ENCODE measurements at places on chromosomes 4 and X.

GRCh38 chrX:1493877-1494510, 41.3 kb upstream of the ASMTL start:
- no peak for DNase-seq

GRCh38 chrX:53005327-53005726, 43.3 kb upstream of the GPR173 start:
- DNase-seq = no peak

GRCh38 chr4:186502231-186502630, 53.1 kb downstream of the MTNR1A start:
- no peak for DNase-seq

- no peak for DNase-seq
Observed at GRCh38 chr4:111919639-111920038, 225.6 kb upstream of the FAM241A start.

- no peak for DNase-seq
Observed at GRCh38 chrX:30302956-30303355, 6.2 kb downstream of the NR0B1 start.

DNA sequence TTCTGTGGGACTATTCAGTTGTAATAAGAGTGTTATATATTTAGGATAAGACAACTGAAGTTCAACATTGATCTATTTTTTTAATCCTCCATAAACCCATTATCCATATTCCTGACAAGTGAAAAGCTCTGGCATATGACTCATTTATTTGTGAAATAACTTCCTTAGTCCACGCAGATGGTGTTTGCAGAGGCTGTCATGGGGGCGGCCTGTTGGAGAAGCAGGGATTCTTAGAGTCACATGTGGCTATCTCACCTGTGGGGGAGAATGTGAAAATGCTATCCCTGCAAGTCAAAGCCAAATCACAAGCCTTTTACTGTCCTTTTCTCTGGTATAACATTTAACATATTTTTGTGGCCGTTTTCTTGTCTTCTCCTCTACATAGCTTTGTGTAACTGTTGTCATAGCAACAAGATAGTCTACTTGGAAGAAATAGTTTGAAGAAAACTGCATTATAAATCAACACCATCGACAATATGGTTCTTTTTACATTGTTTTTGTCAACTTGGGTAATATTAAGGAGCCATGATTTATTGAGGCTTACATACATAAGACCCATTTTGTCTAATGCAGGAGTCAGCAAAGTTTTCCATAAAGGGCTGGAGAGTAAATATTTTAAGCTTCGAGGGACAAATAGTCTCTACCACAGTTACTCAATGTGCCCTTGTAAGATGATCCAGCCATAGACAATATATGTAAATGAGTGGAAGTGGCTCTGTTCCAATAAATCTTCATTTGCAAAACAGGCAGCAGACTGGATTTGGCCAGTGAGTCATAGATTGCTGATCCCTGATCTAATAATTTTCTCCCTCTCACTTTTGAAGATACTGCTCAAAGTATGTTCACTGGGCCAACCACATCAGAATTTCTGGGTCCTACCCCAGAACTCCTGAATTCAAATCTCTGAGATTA, 395.0 kb downstream of the DTHD1 start:
- no peak for DNase-seq

- no peak for DNase-seq
Observed at GRCh38 chrX:131445955-131446354, 97.9 kb upstream of the OR13H1 start.

DNA sequence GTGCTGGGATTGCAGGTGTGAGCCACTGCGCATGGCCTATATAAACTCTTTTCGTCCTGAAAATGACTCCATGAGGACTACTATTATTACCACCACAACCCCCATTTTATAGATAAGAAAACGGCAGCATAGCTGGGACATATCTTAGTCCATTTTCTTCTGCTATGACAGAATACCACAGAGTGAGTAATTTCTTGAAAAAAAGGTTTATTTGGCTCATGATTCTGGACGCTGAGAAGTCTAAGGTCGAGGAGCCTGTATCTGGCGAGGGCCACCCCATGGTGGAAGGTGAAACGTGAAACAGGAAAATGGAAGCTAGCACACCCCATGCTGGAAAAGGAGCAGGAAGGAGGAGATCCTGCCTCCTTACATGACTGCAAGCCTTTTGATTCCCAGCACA, 68.9 kb downstream of the SMIM20 start:
- no peak for DNase-seq

- peak; percentile 37 for DNase-seq
Observed at GRCh38 chrX:103845165-103845653, 13.2 kb upstream of the RAB9B start.

DNA sequence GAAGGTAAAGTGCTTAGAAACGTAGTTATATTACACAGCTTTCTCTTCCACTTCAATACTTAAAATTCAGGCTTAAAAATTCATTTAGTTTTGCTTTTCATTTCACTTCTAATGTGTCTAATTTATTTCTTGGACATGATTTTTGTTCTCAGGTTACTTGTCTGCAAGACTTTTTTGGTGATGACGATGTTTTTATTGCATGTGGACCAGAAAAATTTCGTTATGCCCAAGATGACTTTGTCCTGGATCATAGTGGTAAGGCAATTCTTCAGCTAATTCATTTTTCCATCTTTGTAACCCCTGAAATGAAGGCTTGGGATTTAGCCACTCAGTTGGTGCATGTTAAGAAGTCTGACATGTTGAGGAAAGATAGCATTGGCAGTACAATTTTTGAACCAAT, 114.7 kb downstream of the DCLK2 start:
- DNase-seq = no peak

DNA sequence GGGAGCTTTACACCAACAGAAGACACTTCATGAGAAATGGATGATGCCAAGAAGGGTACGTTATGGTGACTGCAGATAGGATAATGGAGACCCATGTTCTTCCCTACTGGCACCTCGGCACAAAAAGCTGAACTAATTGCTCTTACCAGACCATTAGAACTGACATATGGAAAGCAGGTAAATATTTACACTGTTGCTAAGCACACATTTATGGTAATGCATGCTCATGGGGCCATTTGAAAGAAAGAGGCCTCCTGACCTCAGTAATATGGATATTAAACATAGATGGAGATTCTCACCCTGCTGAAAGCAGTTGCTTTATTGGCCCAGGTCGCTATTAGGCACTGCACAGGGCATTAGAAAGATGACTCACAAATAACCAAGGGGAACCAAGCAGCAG, 1759.6 kb downstream of the C4orf33 start:
- DNase-seq = no peak

DNA sequence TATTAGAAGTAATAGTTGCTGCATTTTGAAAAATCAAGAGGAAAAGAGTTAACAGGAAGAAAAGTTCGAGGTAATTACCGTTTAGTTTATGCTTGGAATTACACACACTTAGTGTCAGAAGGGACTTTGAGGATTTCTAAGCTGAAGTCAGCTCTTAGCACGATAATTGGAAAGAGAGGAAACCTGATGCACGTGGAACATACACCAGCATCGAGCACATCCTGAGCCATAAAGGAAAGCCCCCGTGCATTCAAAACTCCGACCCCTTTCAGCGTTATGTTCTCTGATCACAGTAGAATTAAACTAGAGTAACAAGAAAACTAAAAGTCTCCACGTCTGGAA, 400 bp upstream of the PAQR3 start:
- DNase-seq = no peak

DNA sequence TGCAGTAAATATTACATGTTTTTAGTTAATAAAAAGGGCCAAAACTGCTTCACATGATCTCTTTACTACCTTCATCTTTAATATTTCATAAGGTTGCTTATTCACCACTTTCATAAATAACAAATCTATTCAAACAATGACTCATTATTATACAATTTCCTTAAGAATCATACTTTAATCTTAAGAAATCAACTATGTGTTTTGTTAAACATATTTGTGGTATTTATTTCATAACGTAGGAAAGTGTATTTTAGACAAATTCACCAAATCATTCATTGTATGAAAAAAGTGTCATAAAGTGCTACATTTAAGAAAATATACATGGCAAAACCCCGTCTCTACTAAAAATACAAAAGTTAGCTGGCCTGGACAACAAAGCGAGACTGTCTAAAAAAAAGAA, 150.5 kb upstream of the RXFP1 start:
- no peak for DNase-seq

GRCh38 chr4:113646442-113646822, 115.1 kb downstream of the CAMK2D start:
- DNase-seq = no peak

GRCh38 chr4:54063737-54064316, 578 bp downstream of the CHIC2 start:
- DNase-seq = peak; percentile 24

DNA sequence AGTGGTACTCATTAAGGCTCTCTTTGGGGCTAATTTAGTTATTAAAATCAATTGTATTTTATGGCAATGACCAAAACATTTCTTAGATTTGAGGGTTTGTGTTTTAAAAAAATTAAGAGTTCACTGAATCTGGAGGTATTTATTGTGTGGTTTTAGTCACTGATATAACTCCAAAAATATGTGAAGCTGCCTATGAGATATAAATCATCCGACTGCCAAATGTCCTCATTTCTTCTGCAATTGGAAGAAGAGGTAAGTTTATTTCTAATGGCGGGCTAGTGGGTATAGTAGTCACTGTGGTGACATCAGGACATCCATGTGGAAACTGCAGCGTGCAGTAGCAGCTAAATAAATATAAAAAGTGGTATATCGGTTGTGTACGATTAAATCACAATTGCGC, 205.5 kb downstream of the MID1 start:
- no peak for DNase-seq

GRCh38 chr4:122195718-122196117, 43.6 kb downstream of the BLTP1 start:
- no peak for DNase-seq

DNA sequence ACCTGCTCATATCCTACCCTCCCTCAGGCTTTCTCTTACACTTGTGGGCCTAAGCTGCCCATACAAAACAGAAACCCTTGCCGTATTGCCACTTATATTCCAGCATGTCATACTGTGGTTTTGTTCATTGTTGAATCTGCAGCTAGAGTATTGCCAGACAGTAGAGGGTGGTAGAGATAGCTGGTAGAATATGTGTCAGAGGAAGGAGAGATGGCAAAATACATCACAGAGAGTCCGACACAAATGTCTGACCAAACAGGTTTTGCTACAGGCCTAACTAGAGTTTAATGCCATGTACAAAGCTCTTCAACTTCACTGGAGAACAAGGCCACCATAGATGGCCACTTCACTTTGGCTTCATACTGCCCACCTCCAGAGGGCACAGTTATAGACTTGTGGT, 160.1 kb downstream of the EFHC2 start:
- no peak for DNase-seq

DNA sequence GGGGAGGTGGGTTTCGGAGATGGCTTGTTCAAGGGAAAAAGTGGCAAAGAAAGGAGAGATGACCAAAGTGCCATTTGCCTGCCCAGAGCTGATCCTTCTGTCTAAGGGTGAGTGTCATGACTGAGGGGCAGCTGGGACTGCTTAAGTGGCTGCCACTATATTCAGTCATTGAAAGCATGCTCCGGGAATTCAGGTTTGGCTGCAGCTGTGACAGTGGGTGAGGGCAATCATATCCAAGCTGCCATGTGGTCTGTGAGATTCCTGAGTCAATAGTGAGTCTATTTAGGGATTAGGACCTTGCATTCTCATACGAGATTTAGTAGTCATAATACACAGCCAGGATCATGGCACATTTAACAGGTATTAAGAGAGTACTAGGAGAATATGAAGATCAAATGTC, 138.8 kb upstream of the BANK1 start:
- no peak for DNase-seq

DNA sequence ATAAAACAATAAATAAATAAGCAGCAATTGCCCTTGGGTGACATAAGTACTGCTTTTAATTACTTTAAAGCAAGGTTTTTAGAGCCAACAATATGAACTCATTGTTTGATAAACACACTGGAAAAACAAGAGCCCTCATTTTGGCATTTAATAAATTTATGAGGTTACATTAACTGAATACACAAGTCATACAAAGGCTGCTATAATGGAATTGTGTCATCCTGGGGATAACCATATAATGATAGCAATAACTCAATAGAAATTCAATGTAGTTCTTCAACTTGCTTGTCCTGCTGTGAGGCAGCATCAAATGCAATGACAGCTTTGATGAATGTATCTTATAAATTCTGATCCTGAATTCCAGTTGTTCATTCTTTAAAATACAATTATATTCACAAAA, 1512.5 kb downstream of the STIM2 start:
- no peak for DNase-seq

DNA sequence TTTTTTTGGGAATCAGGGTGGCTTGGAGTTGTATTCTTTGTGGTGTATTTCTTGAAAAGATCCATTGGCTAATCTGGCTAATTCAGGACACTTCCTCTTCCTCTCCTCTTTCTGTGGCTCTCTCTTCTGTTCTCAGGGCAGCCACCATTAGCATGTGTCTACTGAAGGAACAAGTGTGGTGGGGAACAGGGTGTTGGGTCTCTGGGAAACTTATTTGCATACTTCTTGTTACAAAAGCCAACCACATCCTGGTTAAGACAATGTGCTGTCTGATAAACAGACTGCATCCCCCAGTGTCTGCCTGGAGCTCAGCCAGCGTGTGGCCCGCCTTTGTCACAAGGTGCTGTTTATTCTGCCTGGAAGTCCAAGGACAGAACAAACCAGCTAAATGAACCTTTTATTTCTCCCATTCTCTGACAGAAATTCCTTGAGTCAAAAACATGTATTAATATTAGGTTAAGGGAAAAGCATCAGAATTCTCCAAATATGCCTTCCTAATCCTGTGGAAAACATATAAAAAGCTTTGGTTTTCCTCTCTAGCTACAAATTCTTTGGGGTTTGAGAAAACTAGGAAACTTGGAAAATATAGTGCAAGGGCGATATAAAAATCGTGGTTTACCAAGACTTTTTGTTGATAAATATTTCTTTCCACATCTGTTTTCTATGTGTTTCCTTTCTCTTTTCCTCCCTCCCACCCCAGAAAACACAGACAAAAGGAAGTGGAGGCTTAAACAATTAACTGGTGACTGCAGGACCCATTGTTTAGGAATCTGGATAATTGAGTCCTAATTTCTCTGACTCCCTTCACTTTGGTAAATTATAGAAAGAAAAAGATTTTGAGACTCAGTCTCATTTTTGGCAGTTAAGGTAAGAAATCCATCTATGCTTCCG, 203.6 kb downstream of the SPRY1 start:
- no peak for DNase-seq

DNA sequence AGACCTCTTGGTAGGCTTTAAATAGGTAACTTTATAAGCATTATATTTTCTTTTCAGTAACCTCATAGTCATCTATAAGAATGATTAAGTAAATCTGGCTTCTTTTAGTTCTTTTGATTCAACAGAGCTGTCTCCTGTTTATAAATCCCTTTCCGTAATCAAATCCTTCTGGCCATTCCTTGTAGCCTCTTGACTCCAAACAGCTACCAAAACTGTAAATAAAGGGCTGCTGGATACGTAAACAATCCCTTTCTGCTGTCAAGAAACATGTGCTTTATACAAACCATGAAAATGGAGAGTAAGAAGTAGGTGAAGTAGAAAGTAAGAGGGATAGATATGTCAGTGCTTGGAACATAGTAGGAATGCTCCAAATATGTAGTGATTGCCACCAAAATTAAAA, 183.2 kb upstream of the CASK start:
- DNase-seq = no peak

GRCh38 chrX:16882702-16883486, 12.7 kb upstream of the RBBP7 start:
- peak; percentile 71 for DNase-seq

GRCh38 chrX:96480081-96480480, 204.6 kb upstream of the DIAPH2 start:
- no peak for DNase-seq

- DNase-seq = no peak
Observed at GRCh38 chr4:36041340-36041739, 203.0 kb downstream of the ARAP2 start.

- DNase-seq = no peak
Observed at GRCh38 chrX:118189628-118190027, 73.0 kb upstream of the KLHL13 start.
